ENCODE measurements at places on chromosomes 2 and 18.

GRCh38 chr2:239470151-239470900 lies 69.5 kb upstream of the HDAC4 start:
- H3K27me3 ChIP-seq, result peaks cover 17% of the 10 kb centered on the region
- no peaks in the 10 kb centered on the region for H3K4me1 ChIP-seq
- DNase-seq, result no peak
- H3K27ac ChIP-seq, result no peak overlapping the region
- H3K4me3 ChIP-seq, result no peak overlapping the region

DNA sequence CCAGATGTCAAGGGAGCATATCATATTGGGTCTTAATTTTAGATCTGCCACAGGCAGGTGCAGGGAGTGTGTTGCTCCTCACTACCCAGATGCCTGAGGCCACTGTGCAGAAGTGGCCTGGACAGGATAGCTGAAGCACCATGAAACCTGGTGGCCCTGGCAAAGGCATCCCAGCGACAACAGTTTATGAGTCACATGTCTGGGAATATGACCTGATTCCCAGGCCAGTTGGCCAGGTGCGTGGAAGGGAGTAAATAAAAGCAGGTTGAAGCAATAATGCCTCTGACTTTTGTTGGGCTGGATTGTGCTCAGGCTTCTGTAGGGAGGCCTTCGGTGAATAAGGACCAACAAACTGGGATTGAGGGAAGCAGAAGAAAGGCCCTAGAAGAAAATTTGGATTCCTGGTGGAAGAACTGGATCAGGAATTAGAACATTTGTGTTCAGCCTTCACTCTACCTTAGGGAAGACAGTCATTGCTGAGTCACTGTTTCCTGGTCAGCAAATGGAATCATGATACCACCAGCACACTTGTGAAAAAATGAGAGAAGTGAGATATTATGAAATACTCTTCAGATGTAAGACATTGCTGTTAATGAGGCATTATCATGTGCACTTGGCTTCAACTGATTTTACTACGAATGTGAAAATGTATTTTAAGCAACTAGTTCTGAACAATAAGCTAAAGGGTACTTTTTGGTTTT lies 78.4 kb upstream of the ZNF516 start:
- peaks cover 11% of the 10 kb centered on the region for H3K4me1 ChIP-seq
- no peak overlapping the region for H3K4me3 ChIP-seq
- no peak overlapping the region for H3K27ac ChIP-seq

DNA sequence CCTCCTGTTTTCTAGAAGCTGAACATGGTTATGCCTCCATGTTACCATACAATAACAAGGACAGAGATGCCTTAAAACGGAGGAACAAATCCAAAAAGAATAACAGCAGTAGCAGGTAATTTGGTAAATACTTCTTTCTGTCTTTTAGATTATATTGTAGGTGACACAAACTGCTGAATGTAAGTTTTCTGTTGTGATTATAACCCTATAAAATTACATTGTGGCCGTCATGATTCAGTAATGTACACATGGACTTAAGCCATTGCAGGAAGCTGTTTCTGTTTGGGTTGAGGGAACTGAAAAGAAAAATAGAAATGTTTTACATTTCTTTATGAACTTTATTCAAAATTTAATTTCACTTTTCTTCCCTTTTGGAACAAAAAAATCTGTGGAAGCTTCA lies 1.2 kb downstream of the MXD1 start:
- H3K27me3 ChIP-seq, result peaks cover 4% of the 10 kb centered on the region
- H3K4me1 ChIP-seq, result peaks cover 16% of the 10 kb centered on the region
- H3K36me3 ChIP-seq, result no peaks in the 10 kb centered on the region
- peak overlapping the region; percentile 79 for H3K4me3 ChIP-seq
- no peak for DNase-seq

DNA sequence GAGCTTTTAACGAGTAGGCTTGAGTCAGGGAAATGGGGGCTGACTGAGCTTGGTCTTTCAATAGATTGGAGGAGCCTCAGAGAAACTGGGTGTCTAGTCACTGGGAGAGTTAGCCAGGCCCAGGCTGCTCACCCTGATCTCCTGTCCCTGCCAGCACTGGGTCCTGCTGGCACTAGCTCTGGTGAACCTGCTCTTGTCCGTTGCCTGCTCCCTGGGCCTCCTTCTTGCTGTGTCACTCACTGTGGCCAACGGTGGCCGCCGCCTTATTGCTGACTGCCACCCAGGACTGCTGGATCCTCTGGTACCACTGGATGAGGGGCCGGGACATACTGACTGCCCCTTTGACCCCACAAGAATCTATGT lies 720 bp downstream of the KRTCAP3 start:
- peaks cover 24% of the 10 kb centered on the region for H3K36me3 ChIP-seq
- H3K27me3 ChIP-seq, result no peaks in the 10 kb centered on the region
- no peaks in the 10 kb centered on the region for H3K4me1 ChIP-seq
- no peak for DNase-seq
- no peak overlapping the region for H3K4me3 ChIP-seq

DNA sequence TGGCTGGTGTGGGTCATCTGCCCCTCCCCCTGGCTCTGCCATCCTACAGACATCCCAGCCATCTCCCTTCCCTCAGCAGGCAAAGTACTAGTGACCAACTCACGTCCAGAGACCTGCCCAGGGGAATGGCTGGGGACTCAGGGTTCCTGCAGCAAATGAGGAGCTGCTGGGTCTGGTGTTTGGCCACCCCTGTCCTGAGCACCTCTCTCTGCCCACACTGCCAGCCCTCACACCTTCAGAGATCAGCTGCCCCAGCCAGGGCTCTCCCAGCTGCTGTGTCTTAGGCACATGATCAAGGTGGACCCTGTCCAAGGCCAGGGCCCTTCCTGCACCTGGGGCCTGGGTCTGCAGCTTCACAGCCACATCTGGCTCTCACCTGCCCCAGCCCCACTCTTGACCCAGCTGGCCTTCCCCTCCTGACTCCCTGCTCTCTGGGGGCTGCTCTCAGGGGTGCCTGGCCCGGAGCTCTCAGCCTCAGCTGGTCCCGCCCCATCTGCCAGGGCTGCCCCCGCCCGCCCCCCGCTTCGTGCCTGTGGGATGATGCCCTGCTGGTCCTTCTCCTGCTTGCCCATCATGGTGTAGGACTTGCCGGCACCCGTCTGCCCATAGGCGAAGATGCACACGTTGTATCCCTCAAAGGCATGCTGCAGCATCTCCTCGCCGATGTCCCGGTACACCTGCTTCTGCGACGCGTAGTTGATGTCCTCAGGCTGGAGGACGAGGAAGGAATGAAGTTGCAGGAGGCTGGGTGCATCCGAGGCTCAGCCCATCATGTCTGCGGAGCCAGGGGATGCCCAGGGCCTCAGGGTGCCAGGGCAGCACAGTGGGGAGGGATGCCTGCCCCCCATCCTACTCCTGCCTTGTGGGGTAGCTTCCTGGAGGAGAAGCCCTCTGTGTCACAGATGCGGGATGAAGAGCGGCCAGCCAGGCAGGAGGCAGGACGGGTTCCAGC lies 32.2 kb downstream of the KIF1A start:
- no peak overlapping the region for H3K27ac ChIP-seq
- no peak for DNase-seq
- no peak overlapping the region for H3K4me3 ChIP-seq

- DNase-seq, result no peak
- no peak overlapping the region for H3K4me3 ChIP-seq
These were observed 13.1 kb downstream of the PIEZO2 start for GRCh38 chr18:11136241-11136640.

GRCh38 chr18:40096675-40097074 lies 1858.4 kb upstream of the PIK3C3 start:
- no peaks in the 10 kb centered on the region for H3K36me3 ChIP-seq
- H3K4me1 ChIP-seq, result no peaks in the 10 kb centered on the region
- DNase-seq, result no peak

GRCh38 chr18:75429975-75430374 lies 2.5 kb upstream of the SMIM21 start:
- peaks cover 18% of the 10 kb centered on the region for H3K27me3 ChIP-seq
- no peak overlapping the region for H3K4me3 ChIP-seq
- no peaks in the 10 kb centered on the region for H3K36me3 ChIP-seq
- H3K27ac ChIP-seq, result no peak overlapping the region

- H3K36me3 ChIP-seq, result no peaks in the 10 kb centered on the region
- no peak overlapping the region for H3K4me3 ChIP-seq
- no peaks in the 10 kb centered on the region for H3K27me3 ChIP-seq
- no peak for DNase-seq
- no peaks in the 10 kb centered on the region for H3K4me1 ChIP-seq
- no peak overlapping the region for H3K27ac ChIP-seq
These were observed 339.5 kb upstream of the SLC39A10 start for GRCh38 chr2:195317550-195317949.

DNA sequence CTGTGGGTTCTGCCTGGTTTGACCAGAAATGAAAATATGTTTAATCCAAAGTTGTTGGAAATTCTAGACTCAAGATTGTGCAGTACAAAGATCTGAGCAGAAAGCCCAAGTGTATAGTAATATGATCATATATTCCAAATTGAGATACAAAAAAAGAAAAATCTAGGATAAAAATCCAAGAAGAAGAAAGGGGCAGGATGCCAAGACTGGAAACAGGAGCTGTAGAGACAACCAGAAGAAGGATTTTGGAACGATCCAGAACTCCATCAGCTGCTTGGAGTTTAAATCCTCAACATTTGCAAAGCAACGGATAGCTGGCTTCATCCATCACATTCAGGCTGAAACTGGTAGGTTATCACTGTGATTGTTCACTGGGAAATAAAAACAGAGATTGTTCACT lies 333.6 kb upstream of the UBE2E3 start:
- H3K27ac ChIP-seq, result no peak overlapping the region
- H3K4me3 ChIP-seq, result no peak overlapping the region
- H3K36me3 ChIP-seq, result no peaks in the 10 kb centered on the region
- no peak for DNase-seq
- no peaks in the 10 kb centered on the region for H3K4me1 ChIP-seq
- no peaks in the 10 kb centered on the region for H3K27me3 ChIP-seq

DNA sequence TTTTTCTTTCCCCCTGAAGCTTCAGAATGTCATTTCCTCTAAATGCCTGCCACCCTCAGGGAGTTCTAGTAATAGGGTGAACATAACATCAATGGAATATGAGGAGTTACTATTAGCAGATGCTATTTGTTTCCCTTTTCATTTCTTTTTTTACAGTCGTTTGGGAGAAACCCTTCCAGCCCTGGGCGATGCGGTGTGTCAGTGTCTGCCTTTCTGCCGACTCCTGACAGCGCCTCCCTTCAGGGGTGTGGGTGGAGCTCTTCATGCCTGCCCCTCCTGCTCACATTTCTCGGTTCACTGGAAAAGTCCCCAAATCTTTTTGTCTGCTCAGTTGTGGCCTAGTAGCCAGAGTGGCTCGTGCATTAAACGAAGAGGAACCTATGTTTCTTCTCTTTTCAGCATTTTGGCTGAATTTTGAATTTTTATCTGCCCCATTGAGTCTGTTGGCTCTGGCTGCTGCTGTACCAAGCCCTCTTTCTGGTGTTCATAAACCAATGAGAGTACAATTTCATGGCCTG lies 72.3 kb downstream of the FMNL2 start:
- no peaks in the 10 kb centered on the region for H3K36me3 ChIP-seq
- no peak overlapping the region for H3K27ac ChIP-seq
- no peaks in the 10 kb centered on the region for H3K27me3 ChIP-seq
- no peak overlapping the region for H3K4me3 ChIP-seq
- peak; percentile 32 for DNase-seq

DNA sequence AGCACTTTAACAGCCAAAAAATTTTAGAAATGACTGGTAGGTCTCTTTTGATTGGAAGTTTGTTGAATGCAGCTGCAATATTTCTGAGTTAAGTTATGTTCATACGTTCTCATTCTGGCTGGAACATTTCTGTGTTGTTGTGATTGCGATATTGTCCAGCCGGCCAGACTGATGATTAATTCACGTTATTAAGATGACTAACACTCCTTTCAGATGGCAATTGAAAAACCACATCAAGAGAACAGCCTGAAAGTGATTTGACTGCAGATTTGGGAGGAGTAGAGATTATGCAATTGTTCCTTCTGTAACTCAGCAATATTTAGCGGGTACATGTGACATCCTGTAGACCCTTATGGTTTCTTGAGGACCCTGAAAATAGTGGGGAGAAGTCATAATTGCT lies 133.7 kb downstream of the FBXO15 start:
- no peak overlapping the region for H3K27ac ChIP-seq
- H3K36me3 ChIP-seq, result no peaks in the 10 kb centered on the region
- no peak overlapping the region for H3K4me3 ChIP-seq
- no peak for DNase-seq
- H3K27me3 ChIP-seq, result no peaks in the 10 kb centered on the region
- H3K4me1 ChIP-seq, result peaks cover 4% of the 10 kb centered on the region

DNA sequence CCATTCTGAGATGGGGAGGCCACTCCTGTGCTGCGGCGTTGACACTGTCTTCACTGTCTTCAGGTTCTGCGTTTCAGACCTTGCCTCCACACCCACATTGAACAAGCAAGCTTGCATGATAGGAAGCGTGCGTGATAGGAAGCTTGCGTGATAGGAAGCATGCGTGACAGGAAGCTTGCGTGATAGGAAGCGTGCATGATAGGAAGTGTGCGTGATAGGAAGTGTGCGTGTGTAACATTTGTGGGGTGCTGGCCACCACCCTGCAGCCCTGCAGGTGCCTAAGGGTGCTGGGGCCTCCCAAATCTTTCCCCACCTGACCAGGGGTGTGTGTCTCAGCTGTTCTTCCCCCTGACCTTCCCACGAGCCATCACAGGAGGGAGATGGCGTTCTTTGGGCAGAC lies 25.3 kb downstream of the TSHZ1 start:
- H3K27ac ChIP-seq, result no peak overlapping the region
- H3K27me3 ChIP-seq, result no peaks in the 10 kb centered on the region
- no peak for DNase-seq
- H3K36me3 ChIP-seq, result no peaks in the 10 kb centered on the region

DNA sequence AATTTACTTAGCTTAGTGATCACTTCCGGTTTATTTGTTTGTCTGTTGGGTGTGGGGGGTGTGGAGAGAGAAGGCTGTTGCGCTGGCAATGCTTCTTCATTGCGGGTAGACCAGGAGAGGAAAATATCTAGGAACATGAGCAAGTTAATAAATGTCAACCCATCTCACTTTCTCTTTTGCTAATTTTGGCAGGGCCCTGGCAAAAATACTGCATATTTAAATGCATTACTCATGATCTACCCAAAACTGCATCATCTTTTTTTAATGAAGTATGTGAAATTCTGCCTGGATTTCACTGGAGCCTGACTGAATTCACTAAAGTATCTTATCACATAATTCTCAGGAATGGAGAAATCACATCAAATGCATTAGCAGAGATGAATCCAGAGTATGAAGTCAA lies 1131.0 kb upstream of the NXPH2 start:
- no peak for DNase-seq
- H3K4me3 ChIP-seq, result no peak overlapping the region
- H3K27ac ChIP-seq, result no peak overlapping the region
- H3K36me3 ChIP-seq, result peaks cover 2% of the 10 kb centered on the region
- H3K27me3 ChIP-seq, result no peaks in the 10 kb centered on the region
- no peaks in the 10 kb centered on the region for H3K4me1 ChIP-seq

- no peak for DNase-seq
- H3K4me1 ChIP-seq, result peaks cover 14% of the 10 kb centered on the region
- H3K27me3 ChIP-seq, result no peaks in the 10 kb centered on the region
- H3K36me3 ChIP-seq, result no peaks in the 10 kb centered on the region
- H3K4me3 ChIP-seq, result no peak overlapping the region
These were observed 108.3 kb downstream of the ARL4C start for GRCh38 chr2:234388591-234388990.

- H3K36me3 ChIP-seq, result no peaks in the 10 kb centered on the region
- H3K4me1 ChIP-seq, result no peaks in the 10 kb centered on the region
- H3K27ac ChIP-seq, result no peak overlapping the region
- no peak for DNase-seq
These were observed 52.8 kb downstream of the FAM178B start for GRCh38 chr2:96933305-96934181.

All from neural crest cell (in vitro differentiated cells).